Hippocampal formation (tissue), 2 donors: ENCODE measurements at places on chromosomes 1 and 21.

GRCh38 chr1:111399792-111400610 lies 27.5 kb downstream of the OVGP1 start:
- peak; percentile 9 for DNase-seq

DNA sequence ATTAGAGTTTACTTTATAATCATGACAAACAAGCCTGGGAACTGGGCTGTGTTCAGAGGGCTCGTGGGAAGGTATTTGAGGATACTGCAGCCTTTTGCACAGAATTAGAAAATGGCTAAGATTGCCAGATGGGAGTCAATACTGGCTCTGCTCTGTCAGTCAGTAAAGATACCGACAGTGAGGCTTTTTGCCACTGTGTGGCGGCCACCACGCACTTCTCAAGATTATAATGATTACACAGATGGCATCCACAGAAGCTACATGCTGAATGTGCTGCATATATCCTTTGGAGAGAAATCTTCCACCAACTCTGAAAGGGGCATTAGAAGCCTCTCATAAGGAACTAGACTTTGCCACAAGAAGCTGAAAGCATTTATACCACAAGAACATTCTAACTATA lies 213.4 kb upstream of the PTBP2 start:
- DNase-seq = no peak

GRCh38 chr21:14862794-14863720 lies 201.7 kb downstream of the NRIP1 start:
- DNase-seq = no peak

GRCh38 chr21:19508442-19508841 lies 1104.9 kb upstream of the TMPRSS15 start:
- DNase-seq = no peak

DNA sequence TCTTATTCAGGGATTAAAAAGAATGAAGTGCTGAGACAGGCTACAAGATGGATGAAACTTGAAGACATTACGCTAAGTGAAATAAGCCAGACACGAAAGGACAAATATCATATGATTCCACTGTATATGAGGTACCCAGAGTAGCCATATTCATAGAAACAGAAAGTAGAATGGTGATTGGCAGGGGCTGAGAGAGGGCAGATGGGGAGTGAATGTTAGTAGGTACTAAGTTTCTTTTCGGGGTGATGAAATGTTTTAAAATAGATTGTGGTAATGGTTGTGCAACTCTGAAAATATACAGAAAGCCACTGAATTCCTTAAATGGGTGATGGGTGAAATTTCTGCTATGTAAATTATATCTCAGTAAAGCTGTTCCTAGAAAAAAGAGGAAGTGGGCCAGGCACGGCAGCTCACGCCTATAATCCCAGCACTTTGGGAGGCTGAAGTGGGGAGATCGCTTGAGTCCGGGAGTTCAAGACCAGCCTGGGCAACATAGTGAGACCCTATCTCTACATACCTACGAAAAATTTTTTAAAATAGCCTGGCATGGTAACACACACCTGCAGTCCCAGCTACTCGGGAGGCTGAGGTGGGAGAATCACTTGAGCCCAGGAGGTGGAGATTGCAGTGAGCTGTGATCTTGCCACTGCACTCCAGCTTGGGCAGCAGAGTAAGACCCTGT lies 15.9 kb downstream of the SLC27A3 start:
- DNase-seq = no peak
